RPMI8226 (cell line): ENCODE measurements at places on chromosomes 6 and 20.

DNA sequence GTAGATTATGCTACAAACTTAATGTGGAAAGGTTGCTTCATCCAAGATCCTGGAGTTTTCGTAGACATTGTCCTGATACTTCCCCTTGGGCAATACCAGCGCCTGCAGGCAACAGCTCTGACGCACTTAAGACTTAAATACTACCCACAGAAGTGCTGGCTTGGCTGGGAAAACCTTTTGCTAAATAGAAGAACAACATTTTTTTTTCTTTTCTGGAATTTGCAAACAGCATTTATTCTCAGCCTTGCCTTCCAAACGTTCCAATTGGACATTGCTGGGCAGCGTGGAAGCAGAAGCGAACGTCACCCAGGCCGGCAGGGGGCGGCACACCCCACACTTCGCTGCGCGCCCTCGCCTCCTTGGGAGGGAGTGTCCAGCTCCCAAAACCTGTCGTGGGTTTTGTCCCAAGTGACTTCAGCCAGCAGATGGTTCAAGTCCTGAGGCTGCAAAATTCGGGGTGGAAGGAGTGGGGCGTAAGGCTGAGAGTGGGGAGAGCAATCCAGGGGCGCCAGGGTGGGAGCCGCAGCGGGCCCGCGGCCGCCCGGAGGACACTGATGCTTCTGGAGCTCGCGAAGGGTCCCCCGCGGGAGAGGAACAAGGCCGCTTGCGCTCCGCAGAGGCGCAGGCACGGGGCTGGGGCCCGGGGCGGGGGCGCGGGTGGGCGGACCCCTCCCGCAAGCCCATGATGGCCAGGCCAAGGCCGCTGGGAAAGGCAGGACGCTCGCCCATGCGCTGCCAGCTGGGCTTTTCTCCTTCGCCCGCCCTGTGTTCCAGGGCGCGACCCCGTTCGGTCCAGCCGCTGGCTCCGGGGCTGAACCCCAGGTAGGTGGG lies 60.8 kb upstream of the MAP3K4 start:
- DNase-seq: peak; percentile 23

GRCh38 chr6:37650071-37650481 lies 47.6 kb downstream of the MDGA1 start:
- DNase-seq: no peak

- DNase-seq: no peak
Observed at GRCh38 chr20:21137078-21137477, 11.2 kb downstream of the KIZ start.

DNA sequence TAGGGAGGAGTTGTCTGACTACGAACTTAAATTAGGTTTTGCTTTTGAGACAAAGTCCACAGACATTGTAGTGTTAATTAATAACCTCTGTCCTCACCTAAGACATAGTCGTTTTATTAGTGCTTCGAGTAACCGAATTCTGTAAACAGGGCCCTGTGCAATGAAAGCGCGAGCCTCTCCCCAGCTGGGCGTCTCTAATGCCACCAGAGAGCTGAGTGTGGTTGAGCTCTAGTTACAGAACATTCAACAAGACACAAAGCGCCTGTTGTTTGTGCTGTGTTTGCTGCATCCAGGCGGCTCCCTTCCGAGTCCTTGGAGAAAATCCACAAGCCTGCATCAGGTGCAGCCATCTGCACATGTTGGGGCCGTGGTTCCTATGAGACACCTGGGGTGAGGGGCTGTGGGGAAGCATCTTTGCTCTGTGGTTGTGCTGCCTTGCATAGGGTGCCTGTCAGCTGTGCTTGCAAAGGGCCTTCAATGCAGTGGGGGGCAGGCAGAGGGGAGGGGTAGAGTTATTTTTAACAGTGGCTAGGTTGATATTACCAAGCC lies 63.9 kb downstream of the CD164 start:
- DNase-seq: no peak

GRCh38 chr20:61628901-61629601 lies 377.0 kb downstream of the CDH4 start:
- peak; percentile 40 for DNase-seq

- no peak for DNase-seq
Observed at GRCh38 chr6:150028799-150029198, 3.5 kb upstream of the RAET1L start.

DNA sequence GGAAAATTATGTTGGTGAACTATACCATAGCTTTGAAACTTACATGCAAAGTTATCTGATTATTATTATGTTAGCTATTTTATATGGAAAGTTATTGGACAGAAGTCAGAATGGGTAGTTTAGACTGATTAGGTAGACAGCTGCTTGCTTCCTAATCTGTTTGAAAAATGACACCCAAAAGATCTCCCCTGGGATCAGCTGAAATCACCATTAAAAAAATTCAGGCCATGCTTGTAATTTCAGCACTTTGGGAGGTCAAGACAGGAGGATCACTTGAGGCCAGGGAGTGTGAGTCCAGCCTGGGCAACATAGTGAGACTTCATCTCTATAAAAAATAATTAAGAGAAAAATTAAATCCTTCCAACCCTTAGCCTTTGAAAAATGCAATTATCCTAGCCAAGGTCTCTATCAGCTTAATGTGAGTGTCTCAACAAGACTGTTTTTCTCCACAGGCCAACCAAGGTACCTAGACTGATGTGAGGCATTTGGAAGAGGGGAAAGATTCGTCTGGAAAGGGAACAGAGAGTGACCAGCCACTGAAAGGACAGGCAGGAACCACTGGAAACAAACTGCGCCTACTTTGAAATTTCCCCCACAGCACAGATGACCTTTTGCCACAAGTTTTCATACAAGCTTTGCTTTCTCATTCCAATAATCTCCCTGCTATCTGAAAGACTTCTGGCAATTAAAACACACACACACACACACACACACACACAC lies 232.3 kb downstream of the GMPR start:
- DNase-seq: no peak

DNA sequence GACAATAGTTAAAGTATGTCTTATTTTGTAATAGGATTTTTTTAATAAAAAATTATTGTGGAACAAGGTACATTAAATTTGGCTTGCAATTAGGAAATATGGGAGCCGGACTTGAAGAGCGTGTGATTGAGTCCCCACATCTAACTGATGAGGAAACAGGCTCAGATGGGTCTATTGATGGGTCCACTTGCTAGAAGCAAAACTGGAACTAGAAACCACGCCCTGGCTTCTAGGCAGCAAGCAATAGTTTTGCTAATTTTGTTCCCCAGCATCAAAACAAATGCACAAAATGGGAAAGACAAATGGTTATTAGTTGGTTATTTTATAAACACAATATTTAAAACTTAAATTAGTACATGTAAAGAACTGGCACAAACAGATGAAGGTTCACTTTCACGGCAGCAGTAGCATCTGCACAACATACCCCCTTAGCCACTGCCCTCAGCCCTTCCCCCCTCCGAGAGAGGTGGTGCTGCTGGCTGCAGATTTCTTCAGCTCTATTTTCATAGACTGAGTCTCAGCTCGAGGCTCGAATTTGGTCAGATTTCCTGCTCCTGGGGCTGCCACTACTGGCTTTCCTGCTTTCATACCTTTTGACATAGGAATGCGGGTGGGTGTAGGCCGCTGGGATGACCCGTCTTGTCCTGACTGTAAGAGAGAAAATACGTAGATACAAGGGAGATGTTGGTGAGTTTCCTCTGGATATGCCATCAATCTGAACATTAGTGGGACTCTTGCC lies 23.8 kb upstream of the TMEM30A start:
- no peak for DNase-seq

DNA sequence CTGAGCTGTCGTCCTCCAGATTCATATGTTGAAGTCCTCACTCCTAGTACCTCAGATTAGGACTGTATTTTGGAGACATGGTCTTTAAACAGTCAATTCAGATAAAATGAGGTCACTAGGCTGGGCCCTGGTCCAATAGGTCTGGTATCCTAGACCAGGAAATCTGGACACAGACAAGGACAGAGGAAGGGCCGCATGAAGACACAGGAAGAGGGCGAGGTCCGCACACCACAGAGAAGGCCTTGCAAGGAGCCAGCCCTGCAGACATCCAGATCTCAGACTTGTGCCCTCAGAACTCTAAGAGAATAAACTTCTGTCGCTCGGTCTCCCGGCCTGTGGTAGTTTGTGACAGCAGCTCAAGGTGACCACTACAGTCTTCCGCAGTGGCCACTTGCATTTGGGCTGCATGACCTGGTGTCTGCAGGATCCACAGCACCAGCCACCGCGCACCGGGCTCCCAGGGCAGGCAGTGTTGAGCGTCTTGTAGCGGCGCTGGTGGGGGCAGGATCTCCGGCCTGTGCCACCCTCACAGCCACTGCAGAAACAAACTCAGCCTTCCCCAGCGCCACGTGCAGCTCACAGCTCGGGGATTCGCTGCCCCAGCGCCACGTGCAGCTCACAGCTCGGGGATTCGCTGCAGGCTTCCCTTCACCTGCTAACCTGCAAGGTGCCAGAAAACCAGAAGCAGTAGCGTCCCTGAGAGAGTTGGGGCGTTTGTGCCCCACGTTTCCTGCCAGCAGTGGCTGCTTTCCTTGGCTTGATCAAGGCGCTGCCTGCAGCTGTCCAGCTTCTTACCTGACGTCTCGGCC lies 6.0 kb upstream of the RBM38 start:
- no peak for DNase-seq

GRCh38 chr6:129181001-129181400 lies 298.1 kb downstream of the LAMA2 start:
- DNase-seq: no peak
